Pulmonary artery endothelial cell (primary cell): ENCODE measurements at places on chromosomes 12 and 14. TPM values are rescaled to one million over a fixed set of nuclear protein-coding genes. Genes with fewer than 3 reads are reported as not detected.

The ANO2 gene
- 9.4 and 12.7 TPM in 2 replicates for total RNA-seq

The MYH6 gene
- total RNA-seq = not detected in 2 replicates

The STYX gene
- total RNA-seq = 20.0 and 26.4 TPM in 2 replicates

The DIO3 gene
- not detected in 2 replicates for total RNA-seq

The ITGB7 gene
- 0.42 TPM in 1 of 2 replicates, not detected in the other for total RNA-seq

The DLGAP5 gene
- 48.5 and 77.7 TPM in 2 replicates for total RNA-seq

The LRTM2 gene
- total RNA-seq = not detected in 2 replicates

The GYS2 gene
- total RNA-seq = not detected in 2 replicates

The ERBB3 gene
- 0.07 and 0.11 TPM in 2 replicates for total RNA-seq

The STAC3 gene
- total RNA-seq = 0.07 and 0.13 TPM in 2 replicates

The KRT79 gene
- not detected in 2 replicates for total RNA-seq

The MAP1LC3B2 gene
- total RNA-seq = 0.46 and 1.7 TPM in 2 replicates

The DAO gene
- total RNA-seq = not detected in 2 replicates

The E2F7 gene
- total RNA-seq = 10.2 and 12.7 TPM in 2 replicates

The DNAJC22 gene
- 0.79 and 0.85 TPM in 2 replicates for total RNA-seq

The GPR68 gene
- total RNA-seq = 0.46 and 1.3 TPM in 2 replicates

The CEP290 gene
- total RNA-seq = 9.4 and 16.1 TPM in 2 replicates

The CMAS gene
- 29.3 and 32.8 TPM in 2 replicates for total RNA-seq

The SYT1 gene
- total RNA-seq = 0.59 and 0.63 TPM in 2 replicates

The ART4 gene
- total RNA-seq = 18.7 and 74.4 TPM in 2 replicates

The FZD10 gene
- not detected in 2 replicates for total RNA-seq

The CATSPERB gene
- not detected in 2 replicates for total RNA-seq

The AICDA gene
- total RNA-seq = not detected in 2 replicates

The ITPK1 gene
- 28.1 and 47.6 TPM in 2 replicates for total RNA-seq

The LYZ gene
- total RNA-seq = not detected in 2 replicates

The LUM gene
- 0.07 and 0.46 TPM in 2 replicates for total RNA-seq

The TAS2R8 gene
- 0.13 TPM in 1 of 2 replicates, not detected in the other for total RNA-seq

The ANO4 gene
- 0.11 and 0.13 TPM in 2 replicates for total RNA-seq
